GM12865 (cell line): ENCODE measurements at places on chromosomes 7 and 10.

GRCh38 chr7:3931843-3932242, 630.8 kb downstream of the SDK1 start:
- DNase-seq = no peak

GRCh38 chr7:141264511-141264910, 190.6 kb downstream of the TMEM178B start:
- DNase-seq = no peak

GRCh38 chr7:73454424-73454823, 20.8 kb downstream of the FZD9 start:
- no peak for DNase-seq

DNA sequence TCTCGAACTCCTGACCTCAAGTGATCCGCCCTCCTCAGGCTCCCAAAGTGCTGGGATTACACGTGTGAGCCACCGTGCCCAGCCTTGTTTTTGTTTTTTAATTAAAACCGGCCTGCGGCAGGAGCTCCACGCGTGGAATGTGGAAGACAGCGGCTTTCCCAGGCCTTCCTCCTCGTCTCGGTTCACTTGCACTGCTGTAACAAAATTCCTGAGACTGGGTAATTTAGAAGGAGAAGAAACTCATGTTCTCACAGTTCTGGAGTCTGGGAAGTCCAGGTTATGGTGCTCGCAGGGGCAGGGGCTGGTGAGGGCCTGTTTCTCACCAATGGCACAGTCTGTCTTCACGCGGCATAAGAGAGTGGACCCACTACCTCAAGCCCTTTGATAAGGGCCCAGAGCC, 14.4 kb upstream of the CRYGN start:
- no peak for DNase-seq

- DNase-seq = no peak
Measured at GRCh38 chr7:68640103-68640502, 958.2 kb upstream of the AUTS2 start.

DNA sequence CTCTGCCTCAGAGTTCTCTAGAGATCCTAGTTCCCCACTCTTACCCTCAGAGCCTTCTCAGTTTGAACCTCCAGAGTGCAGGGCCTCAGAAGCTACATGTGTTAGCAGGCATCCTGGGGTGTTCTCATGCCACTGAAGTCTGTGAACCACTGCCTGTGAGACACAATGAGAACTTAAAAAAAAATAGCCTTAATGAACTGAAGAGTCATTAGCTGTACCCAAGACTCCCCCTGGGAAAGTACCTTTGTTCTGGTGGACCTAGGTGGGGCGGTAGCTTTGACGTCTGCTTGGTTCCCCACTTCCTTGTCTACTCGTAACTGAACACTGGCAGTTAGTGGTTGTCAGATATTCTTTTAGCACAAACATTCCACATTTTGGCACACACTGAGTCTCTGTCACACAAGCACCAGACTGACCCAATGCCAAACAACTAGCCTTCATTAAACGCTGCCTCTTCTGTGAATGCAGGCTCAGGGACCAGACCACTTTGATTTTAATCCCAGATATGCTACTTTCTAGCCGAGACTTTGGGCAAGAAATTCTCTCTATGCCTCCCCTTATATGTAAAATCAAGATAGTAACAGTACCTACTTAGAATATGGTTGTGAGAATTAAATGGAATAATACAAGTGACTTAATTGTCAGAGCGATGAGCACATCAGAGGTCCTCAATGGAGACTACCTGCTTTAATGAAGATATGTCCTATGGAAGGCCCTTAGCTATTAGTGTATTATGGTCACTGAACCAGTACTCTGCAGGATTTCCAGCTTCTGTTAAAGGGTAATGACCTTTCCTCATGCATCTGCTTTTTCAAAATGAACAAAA, 75.3 kb upstream of the CC2D2B start:
- DNase-seq = peak; percentile 98

GRCh38 chr10:64636461-64636860, 1115.3 kb downstream of the REEP3 start:
- no peak for DNase-seq

DNA sequence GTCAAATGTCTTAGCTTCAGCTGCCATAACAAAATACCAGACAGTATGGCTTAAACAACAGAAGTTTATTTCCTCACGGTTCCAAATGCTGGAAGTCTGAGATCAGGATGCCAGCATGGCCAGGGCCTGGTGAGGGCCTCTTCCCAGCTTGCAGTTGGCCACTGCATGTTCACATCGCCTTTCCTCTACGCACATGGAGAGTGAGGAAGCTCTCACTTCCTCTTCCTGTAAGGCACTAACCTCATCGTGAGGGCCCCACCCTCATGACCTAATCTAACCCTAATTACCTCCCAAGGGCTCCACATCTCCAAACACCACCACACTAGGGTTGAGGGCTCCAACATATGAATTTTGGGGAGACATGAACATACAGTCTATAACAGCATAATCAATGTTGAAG, 14.4 kb downstream of the ZNF33B start:
- no peak for DNase-seq

DNA sequence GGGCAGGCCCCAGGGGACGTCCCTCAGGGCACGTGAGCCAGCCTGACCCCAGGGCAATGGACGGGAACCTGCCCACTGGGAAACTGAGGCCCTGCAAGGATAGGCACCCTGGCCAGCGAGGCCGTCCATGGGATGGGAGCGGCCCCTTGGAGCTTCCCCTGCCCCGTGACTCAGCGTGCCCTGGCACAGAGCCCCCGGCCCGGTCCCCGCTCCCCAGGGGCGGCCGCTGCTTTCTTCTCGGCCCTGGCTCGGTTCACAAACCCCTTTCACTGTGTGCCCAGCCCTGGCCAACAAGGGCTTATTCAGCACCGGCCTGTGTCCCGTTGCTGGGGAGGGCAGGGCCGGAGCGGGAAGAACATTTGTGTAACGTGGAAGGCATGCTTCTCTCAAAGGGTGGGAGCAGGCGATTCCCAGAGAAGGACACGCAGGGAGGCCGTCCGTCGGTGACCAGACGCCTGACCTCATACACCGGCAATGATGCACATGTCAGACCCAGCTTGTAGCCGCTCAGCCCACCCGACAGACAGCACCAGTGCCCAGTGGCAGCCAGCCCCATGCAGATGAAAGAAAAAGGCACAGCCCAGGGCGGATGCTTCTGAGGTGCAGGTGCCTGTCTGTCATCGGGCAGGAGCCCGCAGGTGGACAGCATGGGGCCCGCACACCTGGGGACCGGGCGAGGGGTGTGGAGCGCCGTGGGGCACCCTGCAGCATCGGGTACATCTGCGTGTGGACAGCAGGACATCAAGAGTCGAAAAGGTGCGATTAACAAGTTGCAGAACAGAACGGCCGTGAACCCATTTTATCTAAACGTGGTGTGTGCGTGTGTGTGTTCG, 94.5 kb downstream of the PDGFA start:
- DNase-seq = no peak

GRCh38 chr7:117836-118614, 74.3 kb upstream of the FAM20C start:
- no peak for DNase-seq

DNA sequence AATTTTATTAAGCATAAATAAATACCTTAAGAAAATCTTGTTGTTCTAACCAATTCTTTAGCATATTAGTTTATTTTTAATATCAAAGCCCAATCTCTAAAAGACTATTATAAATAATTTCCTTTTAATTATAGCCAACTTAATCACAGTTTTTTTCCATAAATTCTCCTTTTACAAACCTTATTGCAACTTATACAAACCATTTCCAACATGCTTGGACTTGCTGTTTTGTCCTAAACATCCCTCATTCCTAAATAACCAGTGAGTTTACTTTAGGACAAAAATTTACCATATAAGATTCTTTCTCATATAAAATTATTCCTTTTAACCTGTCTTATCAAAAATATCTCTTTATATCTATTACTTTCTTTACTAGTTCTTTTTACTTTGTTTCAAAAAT, 25.2 kb upstream of the LSM8 start:
- DNase-seq = no peak

DNA sequence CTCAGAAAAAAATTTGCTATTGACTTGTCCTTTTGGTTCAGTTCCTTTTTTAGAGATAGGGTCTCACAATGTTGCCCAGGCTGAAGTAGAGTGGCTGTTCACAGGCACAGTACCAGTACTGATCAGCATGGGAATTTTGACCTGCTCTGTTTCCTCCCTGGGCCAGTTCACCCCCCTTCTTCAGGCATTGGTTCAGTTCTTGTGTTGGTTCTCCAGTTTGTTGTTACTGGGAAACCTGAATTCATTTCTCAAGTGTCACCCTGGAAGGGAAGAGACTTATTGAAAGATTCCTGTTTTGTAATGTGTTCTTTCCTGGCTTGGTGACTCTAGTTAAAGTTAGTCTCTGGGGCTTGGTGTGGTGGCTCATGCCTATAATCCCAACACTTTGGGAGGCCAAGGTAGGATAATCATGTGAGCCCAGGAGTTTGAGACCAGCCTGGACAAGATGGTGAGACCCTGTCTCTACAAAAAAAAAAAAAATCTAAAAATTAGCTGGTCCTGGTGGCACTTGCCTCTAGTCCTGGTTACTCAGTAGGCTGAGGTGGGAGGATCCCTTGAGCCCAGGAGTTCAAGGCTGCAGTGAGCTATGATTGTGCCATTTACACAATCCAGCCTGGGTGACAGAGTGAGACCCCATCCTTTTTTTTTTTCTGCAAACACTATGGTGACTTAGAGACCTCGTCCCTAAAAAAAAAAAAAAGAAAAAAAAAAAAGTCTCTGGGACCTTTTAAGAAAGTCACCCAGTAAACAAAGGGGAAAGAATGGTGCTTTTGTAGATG, 52.7 kb downstream of the CNNM2 start:
- no peak for DNase-seq

DNA sequence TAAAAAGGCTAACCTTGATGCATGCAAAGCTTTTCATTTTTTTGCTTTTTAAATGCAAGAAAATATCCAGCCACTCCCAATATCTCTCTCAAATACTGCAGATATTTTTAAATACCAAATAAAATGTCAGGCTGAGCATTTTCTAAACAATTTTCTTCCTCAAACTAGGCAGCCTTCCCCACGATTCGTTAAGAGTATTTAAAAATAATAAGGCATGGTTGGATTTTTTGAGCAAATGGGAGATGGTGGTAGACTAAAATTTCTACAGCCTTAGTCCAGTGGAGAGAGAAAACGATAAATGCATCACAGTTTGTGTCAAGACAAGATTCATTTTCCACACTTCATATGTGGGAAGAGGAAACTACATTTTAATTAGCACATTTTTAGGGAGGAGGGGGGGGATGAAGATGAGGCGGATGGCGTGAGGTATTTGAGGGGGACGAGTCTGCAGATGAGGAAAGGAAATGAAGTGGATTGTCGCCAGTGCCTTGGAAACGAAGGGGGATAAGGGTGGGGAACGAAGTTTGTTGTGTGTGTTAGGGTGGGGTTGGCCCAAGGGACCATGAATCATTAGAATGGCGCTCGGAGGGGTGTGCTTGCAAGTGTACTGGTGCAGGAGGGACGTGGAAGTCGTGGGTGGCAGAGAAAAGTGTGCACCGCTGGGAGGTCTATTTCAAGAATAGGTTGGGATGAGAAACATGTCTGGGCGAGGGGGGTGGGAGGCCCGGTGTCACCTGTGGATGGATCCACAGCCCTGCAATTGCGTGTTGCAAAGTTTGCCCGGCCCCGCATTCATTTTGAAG, 1.2 kb upstream of the ADD3 start:
- no peak for DNase-seq

GRCh38 chr7:152136686-152137085, 111.2 kb downstream of the GALNT11 start:
- no peak for DNase-seq

DNA sequence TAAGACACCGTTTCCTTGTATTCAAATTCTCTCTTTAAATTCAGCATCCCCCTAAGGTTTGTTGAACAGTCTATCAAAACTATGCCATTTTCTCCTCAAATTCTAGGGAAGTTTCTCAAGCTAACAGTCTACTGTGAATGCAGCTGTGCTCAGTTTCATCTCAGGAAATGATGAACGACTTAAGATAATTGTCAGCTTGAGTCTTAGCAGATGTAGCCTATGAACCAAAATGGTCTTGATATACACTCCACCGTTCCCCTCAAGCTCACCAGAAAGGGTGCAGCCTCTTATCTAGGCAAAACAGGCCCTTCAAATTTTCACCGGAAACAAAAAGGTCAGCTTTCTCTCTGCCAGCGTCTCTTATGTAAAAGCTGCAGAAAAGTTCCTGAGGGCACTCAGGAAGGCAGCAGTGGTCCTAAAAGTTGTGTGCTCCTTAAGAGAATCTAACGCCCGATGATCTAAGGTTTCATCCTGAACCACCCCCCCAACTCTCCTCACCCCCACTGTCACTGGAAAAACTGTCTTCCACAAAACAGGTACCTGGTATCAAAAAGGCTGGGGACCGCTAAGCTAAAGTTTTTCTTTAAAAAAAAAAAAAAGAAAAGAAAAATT, 2.1 kb downstream of the DNAJC9 start:
- DNase-seq = peak; percentile 21

DNA sequence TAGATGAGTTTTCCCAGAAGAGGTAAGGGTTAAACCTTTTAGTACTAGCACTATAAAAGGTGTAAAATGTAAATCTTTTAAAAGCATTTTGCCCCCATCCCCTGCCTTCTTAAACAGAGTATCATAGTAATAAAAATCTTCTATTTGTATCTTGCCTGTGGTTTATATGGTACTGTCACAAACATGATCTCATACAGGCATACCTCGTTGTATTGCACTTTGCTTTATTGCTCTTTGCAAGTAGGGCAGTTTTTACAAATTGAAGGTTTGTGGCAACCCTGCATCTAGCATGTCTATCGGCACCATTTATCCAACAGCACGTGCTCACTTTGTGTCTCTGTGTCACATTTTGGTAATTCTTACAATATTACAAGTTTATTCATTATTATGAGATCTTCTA, 198.8 kb upstream of the YAE1 start:
- DNase-seq = no peak

DNA sequence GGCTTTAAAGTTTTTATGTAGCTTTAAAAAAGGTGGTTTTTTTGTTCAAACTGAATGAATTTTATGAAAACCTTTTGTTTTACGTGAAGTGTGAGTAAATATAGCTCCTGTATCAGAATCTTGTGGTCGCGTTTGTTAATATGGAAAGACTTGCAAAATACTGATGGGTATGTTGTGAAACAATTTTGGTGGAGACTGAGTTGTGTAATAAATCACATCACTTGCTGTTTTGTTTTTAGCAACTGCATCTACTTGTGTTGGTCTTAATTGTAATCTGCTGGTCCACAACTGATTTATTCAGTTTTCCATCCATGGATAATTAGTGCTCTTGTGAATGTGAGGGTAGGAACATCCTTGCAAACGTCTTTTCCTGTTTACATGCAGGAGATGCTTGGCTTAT, 10.5 kb downstream of the PLXDC2 start:
- no peak for DNase-seq

GRCh38 chr7:12764458-12764891, 77.0 kb downstream of the ARL4A start:
- DNase-seq = no peak

GRCh38 chr7:16811551-16811950, 6.8 kb upstream of the AGR2 start:
- DNase-seq = no peak

- DNase-seq = no peak
Measured at GRCh38 chr10:58622246-58622645, 109.6 kb downstream of the BICC1 start.

DNA sequence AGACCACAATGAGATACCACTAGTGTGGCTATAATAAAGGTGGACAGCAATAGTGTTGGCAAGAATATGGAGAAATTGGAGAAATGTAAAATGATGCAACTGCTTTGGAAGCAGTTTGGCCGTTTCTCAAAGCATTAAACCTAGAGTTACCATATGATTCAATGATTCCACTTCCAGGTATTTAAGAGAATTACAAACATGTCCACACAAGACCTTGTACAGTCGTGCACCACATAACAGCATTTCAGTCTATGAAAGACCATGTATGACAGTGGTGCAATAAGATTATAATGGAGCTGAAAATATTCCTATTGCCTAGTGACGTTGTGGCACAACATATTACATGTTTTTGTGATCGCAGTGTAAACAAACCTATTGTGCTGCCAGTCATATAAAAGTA, 29.6 kb downstream of the CCDC172 start:
- DNase-seq = no peak
